ENCODE measurements at places on chromosomes 6 and 20. TPM values are rescaled to one million over a fixed set of nuclear protein-coding genes. Genes with fewer than 3 reads are reported as not detected.

MEP1A gene
- not detected for polyA plus RNA-seq

GRCh38 chr6:139996253-139996834 lies 621.9 kb upstream of the CITED2 start:
- no peak for DNase-seq

DNA sequence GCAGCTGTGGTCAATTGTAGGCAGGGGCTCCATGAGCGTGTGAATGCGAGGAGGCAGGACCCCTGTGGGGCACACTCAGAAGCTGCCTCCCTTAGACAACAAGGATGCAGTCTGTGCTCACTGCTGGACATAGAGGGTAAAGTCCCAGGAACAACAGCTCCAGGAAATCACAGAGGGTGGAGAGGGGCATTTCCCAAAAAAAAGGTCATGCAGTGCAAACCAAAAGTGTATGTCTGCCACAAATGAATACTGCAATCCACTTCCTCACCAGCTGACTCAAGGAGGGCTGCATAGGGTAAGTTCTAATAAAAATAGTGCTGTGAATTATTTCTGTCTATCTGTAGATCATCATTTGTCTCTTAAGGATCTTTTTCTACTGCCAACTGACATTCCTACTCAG lies 95.8 kb downstream of the RNF182 start:
- no peak for DNase-seq

- DNase-seq, result no peak
These were observed 22.6 kb downstream of the SNX9 start for GRCh38 chr6:157845493-157846259.

DNA sequence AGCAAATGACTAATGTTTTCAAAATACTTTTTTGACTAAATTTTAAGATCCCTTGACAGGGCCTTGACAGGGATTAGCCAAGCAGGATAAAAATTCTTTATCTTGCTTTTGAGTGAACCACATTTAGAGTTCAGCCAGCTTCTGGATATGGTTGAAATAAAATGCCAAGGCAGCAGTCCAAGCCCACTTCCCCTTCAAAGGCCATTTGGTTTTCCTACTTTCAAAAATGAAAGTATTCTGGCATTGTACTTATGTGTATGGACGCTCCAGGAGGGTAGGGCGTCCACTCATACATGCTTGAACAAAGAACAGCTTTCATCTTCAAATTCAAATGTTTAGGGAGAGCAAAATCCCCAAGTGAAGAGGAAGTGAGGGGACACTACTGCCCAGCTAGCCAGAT lies 82.3 kb upstream of the BCLAF1 start:
- no peak for DNase-seq

GRCh38 chr6:170445487-170445886 lies 107.6 kb downstream of the PSMB1 start:
- DNase-seq, result no peak

KIAA1755 gene
- 1.1 TPM for polyA plus RNA-seq

SLC22A1 gene
- polyA plus RNA-seq, result 0.82 TPM

DNA sequence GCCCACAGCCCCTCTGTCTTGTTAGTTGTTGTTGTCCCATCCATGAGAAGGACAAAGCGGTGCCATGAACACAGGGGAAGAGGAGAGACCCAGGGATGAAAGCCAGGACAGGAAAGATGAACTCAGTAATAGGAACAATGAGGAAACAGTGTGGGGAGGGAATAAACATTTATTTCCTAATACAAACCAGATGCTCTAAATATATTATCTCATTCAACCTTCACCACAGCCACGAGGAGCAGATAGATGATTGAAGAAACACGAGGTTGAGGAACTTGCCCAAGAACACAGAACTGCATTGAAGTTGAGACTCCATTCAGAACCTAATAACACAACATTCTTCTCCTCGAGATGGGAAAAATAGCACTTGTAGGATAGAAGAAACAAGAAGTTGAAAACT lies 53.0 kb upstream of the AIG1 start:
- DNase-seq, result no peak

- no peak for DNase-seq
These were observed 2.3 kb upstream of the HLA-DMA start for GRCh38 chr6:32954986-32955802.

DNA sequence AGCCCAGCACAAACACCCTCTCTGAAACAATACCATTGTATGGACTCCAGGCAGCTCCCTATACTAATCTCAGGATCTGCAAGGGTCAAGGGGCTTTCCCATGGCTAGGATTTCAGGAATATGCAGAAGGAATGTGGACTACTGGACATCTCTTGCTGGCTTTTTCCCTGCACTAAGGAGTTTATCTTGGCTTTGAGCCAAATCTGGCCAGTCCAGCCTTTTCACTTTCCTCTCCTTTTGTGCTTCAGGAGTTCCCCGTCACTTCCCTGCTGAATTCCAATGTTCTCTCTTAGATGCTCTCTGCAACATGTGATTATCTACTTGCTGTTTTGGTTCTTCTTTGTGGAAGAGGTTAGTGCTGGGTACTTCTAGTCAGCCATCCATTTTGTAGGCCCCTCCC lies 568.2 kb downstream of the HDGFL1 start:
- no peak for DNase-seq

BMP7 gene
- 102 TPM for polyA plus RNA-seq
